Kidney epithelial cell (primary cell): ENCODE measurements at places on chromosomes 6 and 20. TPM values are rescaled to one million over a fixed set of nuclear protein-coding genes. Genes with fewer than 3 reads are reported as not detected.

FNDC1 gene
- 1.0 and 1.3 TPM in 2 replicates for total RNA-seq

DNA sequence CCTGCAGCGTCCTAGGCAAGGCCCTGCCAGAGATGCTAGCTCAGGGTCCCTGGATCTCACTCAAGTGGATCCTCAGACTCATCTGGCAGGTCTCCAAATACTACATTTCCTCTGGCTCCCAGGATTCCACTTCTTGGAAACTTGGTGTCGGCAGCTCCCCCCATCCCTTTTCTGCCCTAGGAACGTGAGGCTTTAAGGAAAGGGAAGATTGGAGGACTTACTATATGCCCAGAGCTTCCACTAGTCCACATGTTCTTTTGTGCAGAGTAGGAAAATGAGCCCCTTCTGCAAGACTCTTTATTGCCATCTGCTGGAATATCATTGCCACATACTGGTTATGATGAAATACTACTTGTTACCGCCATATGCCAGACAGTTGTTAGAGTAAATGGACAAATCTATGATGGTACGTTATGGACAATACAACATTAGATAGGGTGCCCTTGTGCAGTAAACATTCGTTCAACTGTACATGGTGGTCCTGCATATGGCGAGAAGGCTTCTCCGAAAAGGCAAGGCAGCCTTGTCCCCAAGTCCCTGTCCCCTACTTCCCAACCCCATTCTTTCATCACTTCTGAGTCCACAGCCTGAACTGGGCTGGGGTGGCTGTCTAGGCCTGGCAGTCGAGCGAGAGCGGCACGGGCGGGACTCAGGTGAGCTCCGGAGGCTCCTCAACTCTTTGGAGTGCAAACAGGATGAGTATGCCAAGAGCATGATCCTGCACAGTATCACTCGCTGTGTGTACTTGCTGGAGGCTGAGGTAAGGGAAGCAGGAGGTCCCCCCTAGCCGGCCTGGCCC, 780 bp downstream of the ARMC12 start:
- no peak for DNase-seq

DNA sequence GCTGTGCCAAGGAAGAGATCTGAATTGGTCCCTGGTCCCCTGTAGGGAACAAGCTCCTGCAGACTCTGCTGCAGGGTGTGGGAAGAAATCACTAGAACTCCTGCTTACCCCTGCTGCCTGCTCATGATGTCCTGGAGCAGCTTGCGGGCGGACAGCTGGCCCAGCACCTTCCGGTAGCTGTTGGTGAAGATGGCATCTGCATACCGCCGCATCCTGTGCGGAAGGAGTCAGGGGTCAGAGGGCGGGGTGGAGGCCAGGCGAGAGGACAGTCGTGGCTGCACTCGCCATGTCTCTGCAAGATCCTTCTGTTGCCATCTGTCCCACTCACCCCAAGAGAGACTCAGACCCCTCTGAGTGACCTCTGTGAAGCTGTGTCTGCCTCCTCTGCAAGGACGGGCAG, 5.3 kb downstream of the GHRH start:
- no peak for DNase-seq

- DNase-seq = no peak
Measured at GRCh38 chr6:44020148-44020547, 107.1 kb downstream of the MRPL14 start.

GRCh38 chr6:39982720-39983119, 48.5 kb upstream of the MOCS1 start:
- no peak for DNase-seq

UBE2C gene
- total RNA-seq = 25.9 and 31.3 TPM in 2 replicates

- DNase-seq = no peak
Measured at GRCh38 chr20:44610313-44610962, 28.1 kb downstream of the PKIG start.

- DNase-seq = no peak
Measured at GRCh38 chr6:38350942-38351341, 288.8 kb downstream of the BTBD9 start.

DNA sequence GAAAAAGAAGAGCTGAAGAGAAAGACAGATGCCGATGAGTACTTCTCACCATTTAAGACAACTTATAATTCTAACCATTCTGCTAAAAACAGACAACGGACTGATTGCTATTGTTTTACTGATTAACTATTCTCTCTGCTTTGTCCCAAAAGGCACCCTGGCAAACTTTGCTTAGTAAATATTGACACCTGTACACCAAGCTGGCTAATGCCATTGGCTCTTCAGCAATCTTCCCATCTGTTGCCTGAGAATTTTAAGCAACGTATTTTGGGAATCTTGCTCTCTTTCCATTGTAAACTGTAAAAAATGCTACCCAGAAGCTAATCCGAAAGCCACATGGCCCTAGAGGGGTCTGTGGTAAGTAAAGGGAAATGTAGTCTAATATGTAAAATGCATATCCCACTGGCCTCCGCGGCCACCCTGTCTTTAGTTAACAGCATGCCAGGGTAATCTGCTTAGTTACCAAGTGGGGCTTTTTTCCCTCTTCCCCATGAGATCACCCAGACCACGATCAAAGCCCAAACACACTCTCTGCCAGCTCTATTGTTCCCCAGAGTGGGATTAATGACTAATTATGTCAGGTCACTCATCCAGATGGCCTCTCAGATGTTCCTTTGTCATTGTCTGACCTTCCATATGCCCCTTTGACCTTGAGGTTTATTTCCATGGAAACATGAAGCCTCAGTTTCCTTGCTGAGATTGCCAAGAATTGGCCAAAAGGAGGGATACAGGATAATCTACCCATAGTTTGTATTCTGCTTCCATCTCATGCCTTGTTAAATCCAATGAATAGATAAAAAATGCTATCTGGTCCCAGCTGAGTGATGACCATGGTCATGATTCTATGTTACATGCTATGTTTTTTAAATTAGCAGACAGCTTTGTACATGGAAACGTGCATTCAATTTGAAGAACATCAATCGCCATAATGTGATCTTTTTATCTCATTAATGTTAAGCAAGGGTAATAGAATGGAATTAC, 216.4 kb upstream of the MCHR2 start:
- DNase-seq = no peak

DNA sequence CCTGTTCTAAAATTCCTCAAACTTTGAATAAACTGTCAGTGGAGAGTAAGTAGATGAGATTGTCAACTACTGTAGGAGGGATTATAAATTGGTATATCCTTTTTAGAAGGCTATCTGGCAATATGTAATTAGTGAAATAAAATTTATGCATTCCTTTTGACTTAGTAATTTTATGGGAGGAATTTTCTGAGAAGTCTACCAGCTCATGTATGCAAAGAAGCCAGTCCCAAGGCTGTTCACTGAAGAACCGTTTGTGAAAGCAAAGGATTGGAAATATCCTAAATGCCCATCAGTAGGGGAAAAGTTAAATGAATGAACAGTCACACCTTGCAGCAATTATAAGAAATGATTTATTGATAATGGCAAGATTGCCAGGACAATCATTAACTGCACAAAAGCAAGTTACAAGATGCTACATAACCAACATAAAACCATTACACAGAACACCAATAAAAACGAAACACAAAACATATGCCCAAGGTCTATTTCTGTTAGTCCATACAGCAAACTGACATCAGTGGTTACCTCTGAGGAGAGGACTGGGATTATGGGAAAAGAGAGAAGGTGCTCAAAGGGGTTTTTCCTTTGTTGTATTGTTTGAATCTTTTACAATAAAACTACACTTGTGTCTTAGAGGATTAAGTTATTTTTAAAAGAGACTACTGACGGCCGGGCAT, 4.6 kb upstream of the DSTN start:
- DNase-seq = no peak

NOX3 gene
- 0.17 TPM in 1 of 2 replicates, not detected in the other for total RNA-seq

GRCh38 chr6:122165014-122165413, 234.4 kb upstream of the HSF2 start:
- DNase-seq = no peak

MICA gene
- total RNA-seq = 33.2 and 48.8 TPM in 2 replicates

DNA sequence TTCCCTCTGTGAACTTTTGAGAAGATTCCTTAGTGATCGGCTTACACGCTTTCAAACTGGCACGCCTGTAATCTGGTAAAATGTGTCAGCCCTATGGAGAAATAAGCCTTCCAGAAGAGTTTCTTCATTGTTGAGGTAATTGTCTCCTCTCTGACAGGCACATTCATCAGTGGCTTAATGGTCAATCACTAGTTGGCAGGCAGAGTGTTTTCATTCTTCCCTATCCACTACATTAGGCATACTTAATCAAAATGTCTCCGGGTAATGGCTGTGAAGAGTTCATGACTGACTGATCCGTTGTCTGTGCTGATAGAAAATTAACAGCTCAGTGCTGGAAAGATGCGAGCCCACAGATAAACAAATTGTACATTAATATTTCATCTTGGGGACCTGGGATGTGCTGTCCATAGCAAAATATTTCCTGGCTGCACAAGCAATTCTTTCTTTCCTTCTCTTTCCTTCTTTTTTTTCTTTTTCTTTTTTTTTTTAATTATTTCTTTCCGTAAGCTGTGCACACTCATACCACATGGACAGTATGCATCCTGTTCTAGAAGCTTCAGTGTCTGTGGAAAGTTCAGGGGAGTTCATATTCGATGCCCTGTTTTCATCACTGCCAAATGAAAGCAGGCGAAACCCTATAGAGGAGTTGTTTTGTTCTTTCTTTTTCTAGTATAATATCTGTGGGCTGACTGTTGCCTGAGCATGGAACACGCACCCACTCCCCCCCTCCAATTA, 31.4 kb downstream of the TSHZ2 start:
- peak; percentile 55 for DNase-seq

GRCh38 chr6:30725713-30726505, 5.8 kb downstream of the TUBB start:
- no peak for DNase-seq

DNA sequence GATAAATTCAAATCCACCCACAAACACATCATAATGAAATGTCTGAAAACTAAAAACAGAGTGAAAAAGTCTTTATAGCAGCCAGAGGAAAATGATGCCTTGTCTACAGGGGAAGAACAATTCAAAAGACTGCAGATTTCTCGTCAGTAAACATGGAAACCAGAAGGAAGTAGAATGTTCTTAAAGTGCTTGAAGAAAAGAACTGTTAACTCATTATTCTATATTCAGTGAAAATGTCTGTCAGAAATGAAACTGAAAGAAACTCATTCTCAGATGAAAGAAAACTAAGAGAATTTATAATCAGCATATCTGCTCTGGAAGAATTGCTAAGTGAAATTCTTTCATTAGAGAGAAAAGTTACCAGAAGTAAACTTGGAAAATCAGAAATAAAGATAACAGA, 416.1 kb downstream of the TBC1D32 start:
- DNase-seq = no peak

HNF4A gene
- not detected in 2 replicates for total RNA-seq

GRCh38 chr6:104855507-104855906, 4.2 kb downstream of the HACE1 start:
- DNase-seq = no peak

DNA sequence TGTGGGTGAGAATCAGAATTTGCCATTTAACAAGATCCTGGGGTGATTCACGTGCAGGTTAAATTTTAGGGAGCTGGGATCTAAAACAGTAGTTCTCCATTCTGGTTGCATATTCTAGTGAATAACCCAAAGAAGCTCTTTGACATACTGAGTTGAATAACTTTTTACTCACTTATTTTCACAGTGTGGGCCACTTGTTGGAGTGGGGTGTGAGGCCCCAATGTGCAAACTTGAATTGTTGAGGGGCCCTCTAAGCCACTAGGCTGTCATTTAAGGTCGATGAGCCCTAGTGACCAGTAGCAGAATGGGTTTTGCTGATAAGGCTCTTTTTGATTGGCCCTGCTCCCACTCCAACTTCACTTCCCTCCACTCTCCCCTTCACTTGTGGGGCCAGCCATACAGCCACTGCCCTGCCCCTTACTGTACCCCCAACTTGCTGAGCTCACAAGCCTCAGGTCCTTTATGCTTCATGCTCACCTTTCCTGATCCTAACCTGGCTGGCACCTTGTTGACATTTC, 33.6 kb upstream of the RIPOR2 start:
- DNase-seq = no peak
